ENCODE measurements at places on chromosomes 1 and 21.

- no peak for DNase-seq
Observed at GRCh38 chr1:112141923-112142322, 152.5 kb upstream of the KCND3 start.

DNA sequence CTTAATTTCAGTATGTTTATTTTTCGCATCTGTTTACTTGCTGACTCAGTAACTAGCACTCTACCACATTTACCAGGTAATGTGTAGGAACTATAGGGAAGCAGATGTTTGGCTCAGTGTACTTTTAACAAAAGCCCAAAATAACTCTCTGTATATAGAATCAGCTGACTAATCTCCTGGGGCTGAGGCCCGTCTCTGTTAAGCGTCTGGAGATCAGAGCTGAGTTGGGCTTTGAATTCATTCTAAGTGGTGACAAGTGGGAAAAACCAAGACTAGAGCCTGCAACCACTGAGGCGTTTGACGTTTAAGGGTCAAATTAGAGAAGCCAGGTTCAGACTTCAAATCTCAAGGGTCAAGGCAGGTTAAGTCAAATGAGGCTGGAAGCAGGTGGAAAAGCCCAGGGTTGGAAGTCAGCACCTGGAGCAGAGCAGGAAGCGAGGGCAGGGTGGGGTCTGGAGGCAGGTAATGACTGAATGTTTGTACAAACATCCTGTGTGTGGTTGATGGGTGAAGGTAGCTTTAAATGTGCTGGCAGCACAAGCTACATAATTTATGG, 56.8 kb upstream of the LYST start:
- DNase-seq = no peak

GRCh38 chr1:166730299-166730888, 108.9 kb upstream of the POGK start:
- DNase-seq = peak; percentile 7

GRCh38 chr1:226581650-226582330, 33.2 kb downstream of the STUM start:
- no peak for DNase-seq

DNA sequence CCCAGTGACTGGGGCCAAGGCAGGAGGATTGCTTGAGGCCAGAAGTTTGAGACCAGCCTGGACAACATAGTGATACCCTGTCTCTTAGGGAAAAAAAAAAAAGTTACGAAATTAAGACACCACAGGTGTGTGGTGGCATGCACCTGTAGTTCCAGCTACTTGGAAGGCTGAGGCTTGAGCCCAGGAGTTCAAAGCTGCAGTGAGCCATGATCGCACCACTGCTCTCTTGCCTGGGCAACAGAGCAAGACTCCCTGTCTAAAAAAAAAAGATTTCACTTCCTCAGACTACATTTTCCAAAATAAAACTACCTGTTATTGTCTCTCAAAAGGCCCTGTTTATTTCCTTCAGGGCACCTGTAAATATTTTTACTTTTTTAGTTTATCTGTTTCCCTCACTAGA, 4.7 kb upstream of the STK40 start:
- DNase-seq = no peak

All from Caki2 (cell line).